Activated naive CD4-positive, alpha-beta T cell (primary cell): ENCODE measurements at places on chromosomes 5 and 9.

GRCh38 chr9:77024776-77025545, 5.5 kb downstream of the FOXB2 start:
- DNase-seq, result no peak

GRCh38 chr9:31347082-31347617, 1037.3 kb upstream of the ACO1 start:
- DNase-seq, result no peak

DNA sequence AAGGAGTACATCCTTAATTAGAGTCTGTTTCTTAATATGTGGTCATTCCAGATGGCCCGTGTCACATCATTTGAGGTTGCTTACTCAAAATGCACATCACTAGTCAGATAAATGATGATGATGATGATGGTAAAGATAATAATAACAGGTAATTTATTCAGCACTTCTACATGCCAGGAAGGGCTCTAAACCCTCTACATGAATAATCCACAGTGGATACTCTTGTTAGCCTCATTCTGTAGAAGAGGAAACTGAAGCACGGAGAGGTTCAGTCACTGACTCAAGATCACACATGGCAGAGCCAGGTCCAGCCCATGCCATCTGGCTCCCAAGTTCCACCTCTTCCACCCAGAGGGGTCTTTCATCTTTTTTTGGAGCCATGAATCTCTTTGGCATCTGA, 11.7 kb downstream of the SH3PXD2B start:
- DNase-seq, result no peak

- DNase-seq, result no peak
Observed at GRCh38 chr5:170493028-170493820, 10.6 kb upstream of the KCNIP1 start.

GRCh38 chr9:89330513-89330912, 12.2 kb downstream of the SECISBP2 start:
- DNase-seq, result no peak

DNA sequence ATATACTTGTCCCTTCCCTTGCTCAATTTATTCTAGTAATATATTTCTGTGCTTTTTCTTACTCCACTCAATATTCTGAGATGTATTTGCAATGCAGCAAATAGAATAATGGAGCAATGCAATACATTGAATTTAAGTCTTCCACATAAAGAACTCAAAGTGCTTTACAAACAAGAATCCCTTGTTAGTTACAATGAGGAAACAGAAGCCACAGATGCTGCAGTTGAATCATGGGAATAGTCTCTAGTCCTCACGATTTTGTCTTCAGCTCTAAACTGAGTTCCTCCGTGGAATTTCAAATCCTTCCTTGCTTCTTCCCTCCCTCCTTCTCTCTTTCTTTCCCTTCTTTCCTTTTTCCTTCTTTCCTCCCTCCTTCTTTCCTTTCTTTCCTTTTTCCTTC, 12.5 kb upstream of the TAS2R1 start:
- DNase-seq, result no peak

DNA sequence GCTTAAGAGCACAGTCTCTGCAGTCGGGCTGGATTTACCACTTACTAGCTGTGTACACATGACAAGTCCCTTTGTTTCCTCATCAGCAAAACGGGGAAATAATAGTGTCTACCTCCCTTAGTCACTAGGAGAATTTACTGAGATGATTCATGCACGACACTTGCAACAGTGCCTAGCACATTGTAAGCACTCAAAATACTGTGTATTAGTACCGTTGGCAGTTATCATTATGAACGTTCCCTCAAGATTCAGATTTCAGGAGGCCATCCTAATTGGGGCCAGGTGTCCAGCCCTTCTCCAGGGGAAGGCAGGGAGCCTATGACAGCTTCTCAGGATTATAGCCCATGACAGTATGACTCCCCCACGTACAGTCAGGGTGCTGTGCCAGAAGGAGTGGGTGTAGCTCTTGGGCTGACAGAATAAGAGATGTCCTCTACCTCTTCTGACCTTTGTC, 164.3 kb downstream of the DOCK2 start:
- DNase-seq, result no peak

DNA sequence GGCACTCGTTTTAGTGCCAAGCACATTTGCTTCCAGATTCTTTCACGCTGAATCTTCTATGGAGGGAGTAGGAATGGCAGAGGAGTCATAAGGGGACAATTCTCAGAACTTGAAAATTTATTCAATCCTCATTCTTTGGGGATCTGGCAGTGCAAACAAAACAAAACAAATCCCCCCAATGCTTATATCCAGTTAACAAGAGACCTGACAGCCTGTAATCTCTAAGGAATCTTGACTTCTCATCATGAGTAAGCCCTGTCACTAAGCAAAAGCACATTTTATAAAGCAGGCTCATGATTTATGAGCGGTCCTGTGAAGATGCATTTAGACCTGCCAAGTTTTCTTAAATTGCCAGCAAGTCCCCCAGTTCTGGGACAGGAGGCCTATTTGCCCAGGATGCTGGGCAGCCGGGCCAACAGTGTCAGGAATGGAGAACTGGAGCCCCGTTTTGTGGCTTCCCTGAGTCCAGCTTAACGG, 513.9 kb downstream of the CTNND2 start:
- DNase-seq, result no peak

- no peak for DNase-seq
Observed at GRCh38 chr5:60399507-60399906, 300.5 kb downstream of the DEPDC1B start.

DNA sequence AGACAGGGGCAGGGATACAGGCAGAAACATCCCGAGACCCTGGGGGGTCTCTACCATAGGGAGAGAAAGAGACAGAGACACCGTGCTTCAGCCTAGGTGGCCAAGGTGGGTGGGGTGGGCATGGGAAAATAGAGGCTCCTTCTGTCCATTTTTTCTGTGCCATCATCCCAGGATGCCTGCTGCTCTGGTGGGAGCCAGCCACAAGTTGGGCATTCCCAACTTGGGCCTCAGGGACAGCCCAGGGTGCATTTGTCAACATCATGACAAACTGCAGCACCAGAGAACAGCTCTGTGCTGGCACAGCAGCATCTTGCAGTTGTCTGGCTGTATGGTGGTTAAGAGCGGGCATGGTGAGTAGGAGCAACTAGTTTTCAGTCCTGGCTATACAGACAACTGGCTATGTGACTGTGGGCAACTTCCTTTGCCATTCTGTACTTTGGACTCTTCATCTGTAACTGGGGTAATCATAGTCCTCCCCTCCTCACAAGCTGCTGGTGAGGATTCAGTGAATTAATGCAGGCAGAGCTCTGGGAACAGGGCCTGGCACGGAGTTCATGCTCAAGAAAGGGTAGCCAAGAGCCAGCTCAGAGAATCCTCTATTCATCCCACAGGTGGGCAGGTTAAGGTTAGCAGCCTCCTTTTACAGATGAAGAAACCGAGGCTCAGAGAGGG, 100.4 kb downstream of the RGS3 start:
- DNase-seq, result no peak

DNA sequence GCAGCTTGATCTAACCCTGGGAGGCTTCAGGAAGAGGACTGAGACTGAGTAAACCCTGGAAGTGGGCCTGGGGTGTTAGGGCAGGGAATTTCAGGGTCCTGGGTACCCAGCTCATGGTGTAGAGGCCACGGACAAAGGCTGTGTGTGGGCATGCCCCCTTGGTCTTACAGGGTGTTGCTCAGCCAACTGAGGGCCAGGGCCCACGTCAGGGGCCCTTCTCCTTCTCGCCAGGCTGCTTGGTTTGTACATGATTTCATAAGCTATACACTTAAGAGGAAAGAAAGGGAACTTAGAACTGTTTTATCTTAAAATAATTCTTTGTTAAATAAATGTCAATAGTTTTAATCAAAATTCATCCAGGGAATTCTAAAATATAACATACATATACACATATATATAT, 95.4 kb downstream of the TLE4 start:
- no peak for DNase-seq

- no peak for DNase-seq
Observed at GRCh38 chr9:112605518-112605917, 112.4 kb downstream of the INIP start.

DNA sequence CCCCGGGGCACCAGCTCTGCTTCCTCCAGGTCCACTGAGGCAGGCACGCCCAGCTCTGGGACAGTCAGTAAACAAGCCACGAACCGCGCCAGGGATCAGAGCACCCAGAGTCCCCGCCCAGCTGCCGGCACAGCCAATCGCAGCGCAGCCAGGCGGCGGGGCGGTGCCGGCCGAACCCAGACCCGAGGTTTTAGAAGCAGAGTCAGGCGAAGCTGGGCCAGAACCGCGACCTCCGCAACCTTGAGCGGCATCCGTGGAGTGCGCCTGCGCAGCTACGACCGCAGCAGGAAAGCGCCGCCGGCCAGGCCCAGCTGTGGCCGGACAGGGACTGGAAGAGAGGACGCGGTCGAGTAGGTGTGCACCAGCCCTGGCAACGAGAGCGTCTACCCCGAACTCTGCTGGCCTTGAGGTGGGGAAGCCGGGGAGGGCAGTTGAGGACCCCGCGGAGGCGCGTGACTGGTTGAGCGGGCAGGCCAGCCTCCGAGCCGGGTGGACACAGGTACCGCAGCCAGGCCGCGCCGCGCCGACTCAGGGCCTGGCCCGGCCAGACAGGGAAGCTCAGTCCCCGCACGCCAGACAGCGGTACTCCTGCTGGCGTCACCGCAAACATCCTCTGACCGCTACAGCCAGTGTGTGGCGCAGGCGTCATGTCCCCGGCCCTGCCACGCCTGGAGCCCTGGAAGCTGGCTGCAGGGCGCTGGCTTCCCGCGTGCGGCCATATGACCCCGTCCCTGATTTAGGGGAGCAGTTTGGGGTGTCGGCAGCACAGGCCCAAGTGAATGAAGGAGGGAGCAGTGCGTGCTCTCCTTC, at the start of gene CTSL:
CTSL (plus strand) TSS at position 220 of the 810 bp plus-strand sequence. CDS start 1,485 bp downstream, outside the sequence.
- DNase-seq, result peak; percentile 33

- DNase-seq, result no peak
Observed at GRCh38 chr5:138351056-138351455, 1.4 kb upstream of the KDM3B start.

- DNase-seq, result no peak
Observed at GRCh38 chr9:17045381-17045940, 89.4 kb upstream of the CNTLN start.

- DNase-seq, result no peak
Observed at GRCh38 chr9:111904891-111905291, 8.3 kb downstream of the UGCG start.

- no peak for DNase-seq
Observed at GRCh38 chr5:56963246-56963645, 11.3 kb upstream of the MIER3 start.

- DNase-seq, result no peak
Observed at GRCh38 chr5:133467335-133467779, 145.0 kb downstream of the FSTL4 start.

- no peak for DNase-seq
Observed at GRCh38 chr9:83199240-83199639, 136.3 kb upstream of the RASEF start.

GRCh38 chr5:78570646-78571045, 77.9 kb downstream of the LHFPL2 start:
- no peak for DNase-seq

- DNase-seq, result no peak
Observed at GRCh38 chr9:135343837-135344522, 135.6 kb upstream of the PPP1R26 start.

DNA sequence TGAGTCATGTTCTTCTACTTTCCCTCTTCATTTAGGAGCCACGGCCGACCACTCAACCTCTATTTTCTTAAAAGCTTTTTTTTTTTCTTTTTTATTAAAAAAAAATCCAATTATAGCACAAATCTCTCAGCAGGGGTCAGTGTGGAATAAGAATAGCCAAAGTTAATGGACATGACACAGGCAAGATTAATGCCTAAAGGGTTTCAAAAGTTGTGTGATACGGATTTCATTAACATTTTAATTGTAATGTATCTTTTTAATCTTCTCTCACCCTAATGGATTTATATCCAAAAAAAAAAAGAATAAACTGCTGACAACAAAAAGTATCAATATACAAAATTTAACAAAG, 5.4 kb downstream of the NACC2 start:
- DNase-seq, result no peak

DNA sequence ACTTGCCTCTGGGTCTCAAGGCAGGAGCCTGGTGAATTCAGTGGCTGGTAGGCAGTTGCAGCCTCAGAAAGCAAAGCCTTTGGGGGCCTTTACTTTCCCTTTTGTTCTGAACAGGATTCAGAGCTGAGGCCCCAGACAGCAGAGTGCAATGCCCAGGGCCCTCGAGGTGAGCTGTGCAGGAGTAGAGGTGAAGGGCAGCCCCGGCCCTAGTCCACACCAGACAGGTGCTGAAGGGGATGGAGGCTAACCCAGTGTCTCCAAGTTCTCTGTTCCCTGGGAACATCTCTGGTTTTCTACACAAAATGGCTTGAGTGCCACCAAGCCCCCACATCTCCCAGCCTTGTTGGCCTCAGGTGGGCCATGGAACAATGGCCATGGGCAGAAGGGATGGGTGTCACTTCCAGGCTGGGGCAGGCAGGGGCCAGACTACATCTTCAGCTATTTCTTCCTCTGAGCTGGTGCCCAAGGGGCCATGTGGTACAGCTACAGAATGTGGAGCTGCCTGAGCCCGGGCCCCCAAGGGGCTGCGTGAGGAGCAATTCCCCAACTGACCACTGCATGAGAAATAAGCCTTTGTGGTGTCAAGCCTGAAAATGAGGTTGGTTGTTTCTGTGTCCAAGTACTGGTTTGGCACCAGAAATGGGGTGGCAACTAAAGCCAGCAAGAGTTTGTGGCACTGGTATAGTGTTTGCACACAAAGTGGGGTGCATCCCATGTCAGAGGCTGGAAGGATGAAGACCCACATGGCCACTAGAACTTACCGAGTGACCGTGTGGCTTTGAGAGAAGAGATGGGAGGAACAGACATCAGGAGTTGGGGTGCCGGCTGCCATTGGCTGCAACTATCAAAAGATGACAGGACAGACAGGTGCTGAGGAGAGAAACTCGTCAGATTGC, 57.8 kb downstream of the BARX1 start:
- no peak for DNase-seq

DNA sequence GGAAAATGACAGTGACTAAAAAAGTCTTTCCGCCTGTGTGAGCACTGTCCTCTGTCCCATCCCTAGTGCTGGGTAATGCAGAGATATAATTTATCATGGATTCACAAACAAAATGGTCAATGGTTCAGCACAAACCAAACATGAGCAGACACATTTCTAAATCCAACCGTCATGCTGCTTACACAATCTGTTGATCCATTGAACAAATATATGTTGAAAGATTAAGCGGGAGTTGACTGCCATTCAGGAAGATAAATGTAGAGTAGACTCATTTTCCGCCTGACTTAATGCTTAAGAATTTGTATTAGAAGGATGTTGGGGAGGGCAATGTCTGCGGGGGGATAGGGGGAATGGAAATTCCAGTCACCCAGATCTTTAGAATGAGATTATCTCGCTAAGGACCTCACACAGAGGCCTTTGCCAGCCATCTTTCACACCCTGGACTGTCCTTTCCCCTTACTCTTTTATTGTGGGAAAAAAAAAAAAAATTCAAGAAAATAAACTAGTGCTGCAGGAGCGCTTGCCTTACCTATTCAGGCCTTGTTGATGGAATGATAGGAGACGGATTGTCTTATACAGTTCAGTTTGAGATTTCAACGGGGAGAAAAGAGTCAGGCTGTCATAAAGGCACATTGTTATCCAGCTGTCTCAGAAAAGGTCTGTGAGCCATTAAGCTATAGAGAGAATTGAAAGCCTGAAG, 153.7 kb downstream of the TLE1 start:
- no peak for DNase-seq
